ENCODE measurements at places on chromosomes 6 and 20.
A peak's percentile ranks its signal among the peaks of the same experiment; 100 is the strongest.

DNA sequence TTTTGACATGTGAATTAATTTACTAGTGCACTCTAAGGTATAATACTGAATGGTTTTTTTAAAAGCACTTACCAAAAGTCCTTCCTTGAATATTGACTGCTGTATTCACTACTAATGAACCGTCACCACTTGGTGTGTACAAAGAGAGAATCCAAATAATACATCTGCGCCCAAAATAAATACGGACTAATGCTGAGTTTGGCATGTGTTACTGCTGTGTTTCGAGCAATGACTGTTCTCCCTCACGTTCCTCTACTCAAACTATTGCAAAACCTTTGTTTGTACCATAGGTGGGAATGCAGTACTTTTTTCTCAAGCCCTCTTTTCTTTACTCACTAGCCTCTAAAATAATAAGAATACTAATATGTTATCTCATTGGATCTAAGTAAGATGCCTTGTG lies 305.5 kb downstream of the QKI start:
- no peak for DNase-seq

DNA sequence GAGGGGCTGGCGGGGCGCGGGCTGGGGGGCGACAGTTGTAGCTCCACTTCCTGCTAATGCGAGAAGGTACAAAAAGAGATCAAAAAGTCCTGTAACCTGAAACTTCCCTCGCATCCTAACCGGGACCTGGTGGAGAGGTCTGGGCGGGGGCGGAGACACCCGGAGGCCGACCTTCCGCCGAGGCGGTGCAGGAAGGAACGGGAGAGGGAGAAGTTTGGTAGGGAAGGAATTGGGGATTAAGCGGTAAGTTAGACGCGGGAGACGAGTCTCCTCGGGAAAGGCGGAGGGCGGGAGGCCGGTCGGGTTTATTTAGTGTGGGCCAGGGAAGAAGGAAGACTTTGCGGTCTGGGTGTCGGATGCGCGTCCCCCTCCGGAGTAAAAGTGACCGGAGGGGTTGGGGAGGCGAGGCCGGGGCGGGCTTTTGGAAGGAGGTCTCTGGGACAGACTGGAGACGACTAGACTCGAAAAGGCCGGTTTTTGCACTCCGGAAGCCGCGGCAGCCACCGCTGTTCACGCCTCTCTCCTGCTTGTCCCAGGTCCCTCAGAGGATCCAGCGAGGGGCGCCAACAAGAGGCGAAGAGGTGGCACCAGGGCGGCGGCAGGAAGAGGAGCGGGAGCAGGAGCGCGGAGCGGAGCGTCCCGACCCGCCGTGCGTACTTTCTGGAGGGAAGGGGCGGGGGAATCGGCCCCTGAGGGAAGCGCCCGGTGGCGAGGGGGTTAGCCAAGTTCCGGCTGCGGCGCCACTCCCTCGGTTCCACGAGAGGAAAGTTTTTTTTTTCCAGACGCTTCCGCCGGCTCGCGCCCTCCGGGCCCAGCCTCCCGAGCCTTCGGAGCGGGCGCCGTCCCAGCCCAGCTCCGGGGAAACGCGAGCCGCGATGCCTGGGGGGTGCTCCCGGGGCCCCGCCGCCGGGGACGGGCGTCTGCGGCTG lies 734 bp downstream of the TPBG start:
- peak; percentile 11 for DNase-seq

DNA sequence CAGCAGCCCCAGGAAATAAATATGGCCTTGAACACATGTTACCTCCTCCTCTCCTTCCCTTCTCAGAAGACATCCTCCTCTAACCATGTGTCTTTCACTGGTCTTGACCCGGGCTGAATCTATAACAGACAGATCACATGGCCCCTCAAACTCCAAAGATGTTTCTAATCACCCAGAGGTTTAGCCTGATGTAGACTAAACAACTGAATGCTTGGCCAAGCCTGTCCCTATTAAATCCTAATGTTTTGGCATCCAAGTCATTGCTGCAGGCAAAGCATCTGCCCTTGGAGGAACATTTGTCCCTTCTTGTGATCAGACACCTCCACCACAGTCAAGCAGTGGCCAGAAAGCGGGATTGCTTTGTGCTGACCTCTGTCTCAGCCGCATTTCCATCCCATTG lies 65.5 kb downstream of the ANKRD60 start:
- no peak for DNase-seq

GRCh38 chr6:119205911-119206618 lies 127.6 kb upstream of the FAM184A start:
- DNase-seq: no peak

DNA sequence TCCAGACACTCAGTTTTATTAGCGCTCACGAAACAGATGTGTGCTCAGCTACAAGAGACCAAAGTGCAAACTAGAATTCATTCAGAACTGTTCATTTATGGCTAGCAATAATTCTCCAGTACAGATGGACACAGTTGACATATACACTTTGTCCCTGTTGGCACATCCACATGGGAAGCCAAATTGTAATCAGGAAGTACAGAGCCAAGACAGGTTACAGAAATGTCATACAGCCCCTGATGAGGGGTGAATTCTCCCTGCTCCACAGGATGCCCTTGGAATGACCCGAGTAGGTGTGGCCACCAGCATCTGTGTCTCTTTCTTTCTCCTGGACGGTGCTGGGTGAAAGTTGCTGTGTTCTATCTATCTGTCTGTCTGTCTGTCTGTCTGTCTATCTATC lies 7.6 kb downstream of the DHX35 start:
- DNase-seq: no peak

GRCh38 chr6:33744001-33744848 lies 2.5 kb downstream of the IP6K3 start:
- peak; percentile 83 for DNase-seq

- no peak for DNase-seq
Observed at GRCh38 chr20:22579119-22579427, 5.3 kb downstream of the FOXA2 start.

DNA sequence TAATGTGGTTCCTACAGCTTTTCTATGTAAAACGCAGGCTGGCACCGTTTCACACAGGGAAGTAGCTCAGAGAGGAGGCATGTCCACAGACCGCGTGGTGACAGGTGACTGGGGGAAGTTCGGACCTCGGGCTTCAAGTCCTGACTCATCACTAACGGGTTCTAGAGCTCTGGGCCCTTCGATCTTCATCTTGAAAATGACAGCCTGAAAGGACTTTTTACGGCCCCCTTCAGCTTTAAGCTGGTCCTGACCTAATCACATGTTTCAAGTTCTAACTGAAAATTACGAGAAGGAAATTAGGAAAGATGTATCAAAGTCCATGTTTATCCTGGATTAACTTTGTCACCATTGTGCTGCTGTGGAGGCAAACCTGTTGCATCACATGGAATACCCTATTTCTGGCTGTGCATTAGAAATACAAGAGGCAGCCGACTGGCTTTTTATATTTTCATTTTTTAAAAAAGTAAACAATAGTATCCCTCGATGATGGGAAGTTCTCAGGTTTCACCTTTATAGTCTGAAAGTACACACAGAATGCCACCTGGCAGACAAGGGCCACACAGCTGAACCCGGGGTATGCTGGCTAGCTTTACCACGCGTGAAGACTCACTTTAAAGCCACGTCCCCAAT lies 2.0 kb downstream of the MAN1A1 start:
- peak; percentile 74 for DNase-seq

- no peak for DNase-seq
Observed at GRCh38 chr6:51678274-51678673, 409.1 kb downstream of the PKHD1 start.

DNA sequence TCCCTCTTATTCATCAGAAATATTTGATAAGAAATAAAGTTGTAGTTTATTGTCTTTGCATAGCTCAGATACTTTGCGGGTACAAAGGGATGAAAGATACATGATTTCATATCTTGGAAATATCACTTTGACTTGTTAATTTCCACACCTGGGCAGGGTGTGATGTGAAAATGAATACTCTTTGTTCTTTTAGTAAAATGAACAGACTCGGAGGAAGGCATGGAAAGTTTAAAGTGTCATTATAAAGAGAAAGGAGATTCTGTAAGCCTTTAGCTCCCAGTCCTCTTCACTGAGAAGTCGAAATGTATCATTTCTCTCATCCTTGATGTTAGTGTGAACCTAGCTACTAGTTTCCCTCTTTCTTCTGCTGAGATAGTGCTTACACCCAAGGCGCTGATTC lies 36.7 kb upstream of the AKIRIN2 start:
- no peak for DNase-seq

GRCh38 chr6:111737065-111737521 lies 131.4 kb upstream of the TRAF3IP2 start:
- no peak for DNase-seq

- DNase-seq: no peak
Observed at GRCh38 chr6:128065072-128065471, 164.2 kb upstream of the THEMIS start.

DNA sequence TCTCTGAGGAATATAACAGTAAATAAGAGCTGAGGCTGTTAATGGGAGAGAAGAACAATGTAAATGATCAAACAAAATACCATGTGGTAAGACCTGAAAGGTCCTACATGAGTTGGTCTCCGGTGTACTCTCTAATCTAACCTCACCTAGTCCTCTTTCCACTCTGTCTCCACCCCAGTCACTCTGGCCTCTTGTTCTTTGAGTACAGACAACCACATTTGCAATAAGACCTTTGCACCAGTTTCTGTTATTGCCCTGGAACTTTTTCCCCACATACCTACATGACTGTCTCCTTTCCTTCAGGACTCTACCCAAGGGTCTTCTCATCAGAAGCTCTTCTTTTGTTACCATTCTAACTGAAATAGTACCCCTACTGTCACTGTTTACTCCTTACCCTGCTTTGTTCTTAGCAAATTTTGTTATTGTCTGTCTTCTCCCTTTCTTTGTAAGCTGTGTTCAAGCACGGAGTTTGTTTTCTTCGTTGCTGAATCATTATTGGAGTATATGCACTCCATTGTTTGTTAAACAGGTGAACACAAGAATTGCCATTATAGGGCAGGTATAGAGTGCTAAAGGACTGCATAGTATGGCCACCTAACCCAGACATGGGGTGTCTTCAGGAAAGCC lies 37.3 kb downstream of the MAPK14 start:
- peak; percentile 68 for DNase-seq

GRCh38 chr6:5133943-5134342 lies 48.8 kb downstream of the PPP1R3G start:
- DNase-seq: no peak

DNA sequence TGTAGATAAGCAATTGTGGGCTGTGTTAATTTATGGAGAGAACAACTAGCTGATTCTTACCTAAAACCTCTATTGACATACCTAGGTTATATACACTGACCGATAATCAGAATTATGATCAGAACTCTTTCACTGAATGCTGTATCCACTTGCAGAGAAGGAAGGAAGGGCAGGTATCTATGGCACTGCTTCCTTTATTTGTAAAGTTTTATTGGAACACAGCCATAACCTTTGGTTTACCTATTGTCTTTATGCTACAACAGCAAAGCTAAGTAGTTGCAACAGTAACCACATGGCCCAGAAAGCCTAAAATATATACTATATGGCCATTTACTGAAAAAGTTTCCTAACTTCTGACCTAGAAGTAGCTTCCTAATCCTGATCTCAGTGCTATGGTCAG lies 358.9 kb upstream of the ARID1B start:
- no peak for DNase-seq

DNA sequence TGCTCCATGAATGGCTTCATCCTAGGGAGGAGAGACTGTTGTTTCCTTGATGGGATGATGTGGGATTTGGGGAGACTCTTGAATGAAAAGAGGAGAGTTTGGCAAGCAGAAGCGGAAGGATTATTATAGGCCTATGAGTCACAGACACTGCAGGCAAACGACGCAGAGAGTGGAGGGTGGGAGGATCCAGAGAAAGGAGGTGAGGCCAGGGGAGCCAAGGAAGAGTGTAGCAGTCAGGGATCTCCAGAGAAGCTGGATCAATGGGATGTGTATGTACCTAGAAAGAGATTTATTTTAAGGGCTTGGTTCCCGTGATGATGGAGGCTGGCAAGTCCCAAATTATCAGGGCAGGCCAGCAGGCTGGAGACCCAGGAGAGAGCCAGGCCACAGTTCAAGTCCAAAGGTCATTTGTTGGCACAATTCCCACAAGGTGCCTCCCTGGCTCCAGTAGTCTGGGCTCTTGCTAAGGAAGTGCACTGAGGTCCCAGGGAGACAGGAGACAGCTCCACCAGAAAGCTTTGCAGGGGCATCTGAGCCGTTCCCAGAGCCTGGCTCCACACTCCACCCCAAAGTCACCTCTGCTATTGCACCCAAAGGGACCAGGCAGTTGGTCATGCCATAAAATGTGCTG lies 76.0 kb downstream of the ADTRP start:
- DNase-seq: no peak

DNA sequence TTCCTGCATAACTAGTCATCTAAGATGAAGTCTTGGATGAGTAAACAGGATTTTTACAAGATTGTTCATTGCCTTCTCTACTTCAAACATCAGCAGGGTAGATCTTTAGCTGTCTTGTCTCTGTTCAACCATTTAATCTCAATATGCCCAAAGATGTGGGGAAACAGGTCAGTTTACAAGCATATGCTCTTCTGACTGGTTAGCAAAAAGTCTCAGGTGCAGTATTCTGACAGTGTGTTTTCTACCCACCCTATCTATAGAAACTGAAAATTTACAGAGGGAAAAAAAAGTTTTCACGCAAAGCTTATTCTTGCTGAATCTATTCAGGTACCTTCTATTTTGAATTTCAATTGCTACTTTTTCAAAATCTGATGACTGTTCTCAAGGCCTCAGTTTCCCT lies 29.0 kb downstream of the MAP3K5 start:
- no peak for DNase-seq

DNA sequence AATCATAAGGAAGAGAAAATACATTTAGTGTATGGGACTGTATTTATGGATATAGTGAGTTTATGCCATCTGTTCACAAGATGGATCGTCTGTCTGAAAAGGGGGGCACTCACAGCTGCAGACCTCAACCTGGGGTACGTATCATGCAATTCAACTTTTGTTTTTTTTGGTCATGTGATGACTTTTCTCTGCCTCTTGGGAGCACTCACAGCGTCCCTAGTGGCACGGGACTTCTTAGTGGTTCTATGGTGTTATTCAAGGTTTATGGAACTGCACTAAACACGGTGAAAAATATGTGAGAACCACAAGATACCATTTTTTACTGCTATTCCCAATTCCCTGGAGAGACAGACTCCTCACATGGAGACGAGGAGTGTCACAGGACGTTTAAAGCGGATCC lies 60.4 kb upstream of the MPC1 start:
- DNase-seq: no peak

DNA sequence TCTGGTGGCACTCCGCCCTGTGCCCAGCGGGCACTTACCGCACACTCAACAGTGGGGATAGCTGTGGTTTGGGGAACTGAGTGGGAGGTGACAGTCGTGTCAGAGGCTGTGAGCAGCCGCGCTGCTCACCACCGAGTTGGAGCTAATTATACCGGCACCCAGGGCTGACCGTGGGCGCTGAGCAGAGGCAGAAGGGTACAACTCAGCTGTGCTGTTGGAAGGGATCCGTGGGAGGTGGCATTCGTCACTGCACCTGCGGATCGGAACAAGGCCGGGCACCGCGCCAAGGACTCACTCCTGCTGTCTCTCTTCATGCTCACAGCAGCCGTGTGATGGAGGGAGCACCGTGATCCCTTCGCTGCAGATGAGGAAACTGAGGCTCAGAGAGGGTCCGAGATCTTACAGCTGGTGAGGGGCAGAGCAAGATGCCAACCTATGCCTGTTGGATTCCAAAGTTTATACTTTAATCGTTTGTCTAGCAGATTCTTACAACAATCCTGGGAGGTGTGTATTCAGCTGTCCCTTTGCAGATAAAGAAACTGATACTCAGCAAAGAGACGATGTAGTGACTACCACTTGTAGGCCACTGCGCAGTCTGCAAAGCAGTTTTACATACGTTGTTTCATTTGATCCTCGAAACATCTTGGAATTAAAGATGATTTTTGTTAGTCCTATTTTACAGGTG lies 713 bp upstream of the ELMO2 start:
- peak; percentile 69 for DNase-seq

- no peak for DNase-seq
Observed at GRCh38 chr6:154745243-154745642, 12.0 kb downstream of the SCAF8 start.

- DNase-seq: no peak
Observed at GRCh38 chr6:67775333-67775732, 859.7 kb upstream of the ADGRB3 start.
